DMS153 (cell line): ENCODE measurements at places on chromosomes 1 and 21.

- DNase-seq = no peak
These were observed 19.4 kb downstream of the LGALS8 start for GRCh38 chr1:236543065-236543669.

GRCh38 chr1:160608941-160609340, 29.6 kb upstream of the CD84 start:
- no peak for DNase-seq

- DNase-seq = peak; percentile 53
These were observed 6.0 kb upstream of the UBL4B start for GRCh38 chr1:110106013-110106941.

- no peak for DNase-seq
These were observed 200.6 kb downstream of the CRB1 start for GRCh38 chr1:197468543-197469175.

GRCh38 chr1:182196897-182197870, 135.7 kb upstream of the ZNF648 start:
- DNase-seq = peak; percentile 35

DNA sequence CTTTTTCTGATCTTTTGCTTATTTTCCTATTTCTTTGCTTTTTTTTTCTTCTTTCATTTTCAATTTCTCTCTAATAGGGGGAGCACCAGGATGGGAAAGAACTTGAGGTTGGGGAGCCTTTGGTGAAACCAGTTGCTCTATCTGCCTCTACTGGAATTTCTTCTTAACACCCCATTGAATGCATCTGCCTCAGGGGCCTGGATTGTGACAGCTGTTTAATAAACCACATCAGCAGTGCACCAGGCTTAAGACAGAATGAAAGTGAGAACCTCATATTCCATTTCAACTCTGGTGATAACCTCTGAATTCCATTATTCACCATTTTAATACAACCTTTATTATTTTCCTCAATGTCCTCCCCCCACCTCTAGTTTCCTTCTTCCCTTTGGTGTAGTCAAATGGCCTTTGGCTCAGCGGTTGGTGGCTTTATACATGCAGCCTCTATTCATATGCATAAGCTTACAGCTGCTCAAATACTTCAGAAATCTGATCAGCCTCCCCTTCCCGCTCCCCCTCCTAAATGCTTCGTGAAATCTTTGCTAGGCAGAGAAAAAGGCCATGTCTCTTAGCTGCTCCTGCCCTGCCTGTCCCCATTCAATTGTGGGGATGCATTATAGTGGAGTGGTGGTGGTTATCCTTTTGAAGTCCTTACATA, 537.3 kb upstream of the PLXNA2 start:
- peak; percentile 93 for DNase-seq
